Activated T-cell treated with anti-CD3 and anti-CD28 coated beads, Interleukin-2, amount 50 U/mL, for 72 hours (primary cell): ENCODE measurements at places on chromosomes 2 and 18.

GRCh38 chr2:215010390-215010789 is 128.0 kb downstream of the ABCA12 start:
- no peak for DNase-seq

GRCh38 chr2:157256626-157257025 is 879 bp upstream of the GALNT5 start:
- peak; percentile 70 for DNase-seq

- DNase-seq: no peak
Observed at GRCh38 chr18:75003039-75003438, 205.9 kb downstream of the PTGR3 start.

- DNase-seq: no peak
Observed at GRCh38 chr2:197450465-197450864, 2.9 kb upstream of the COQ10B start.

DNA sequence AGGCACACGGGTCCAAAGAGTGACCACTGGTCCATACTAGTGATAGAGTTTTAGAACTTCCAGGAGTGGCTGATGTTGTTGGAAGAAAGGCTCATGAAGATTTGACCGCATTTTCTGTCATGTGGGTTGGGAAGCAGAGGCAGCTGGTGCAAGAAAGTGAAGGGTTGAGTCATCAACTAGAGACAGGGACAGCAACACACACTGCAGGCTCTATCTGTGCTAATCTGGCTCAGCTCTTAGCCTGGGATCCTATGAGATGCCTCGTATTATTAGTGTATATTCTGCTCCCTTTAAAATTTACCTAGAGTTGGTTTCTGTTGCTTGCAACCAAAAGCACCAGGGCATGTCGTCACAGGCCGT is 2.5 kb upstream of the SH3RF3 start:
- DNase-seq: no peak

DNA sequence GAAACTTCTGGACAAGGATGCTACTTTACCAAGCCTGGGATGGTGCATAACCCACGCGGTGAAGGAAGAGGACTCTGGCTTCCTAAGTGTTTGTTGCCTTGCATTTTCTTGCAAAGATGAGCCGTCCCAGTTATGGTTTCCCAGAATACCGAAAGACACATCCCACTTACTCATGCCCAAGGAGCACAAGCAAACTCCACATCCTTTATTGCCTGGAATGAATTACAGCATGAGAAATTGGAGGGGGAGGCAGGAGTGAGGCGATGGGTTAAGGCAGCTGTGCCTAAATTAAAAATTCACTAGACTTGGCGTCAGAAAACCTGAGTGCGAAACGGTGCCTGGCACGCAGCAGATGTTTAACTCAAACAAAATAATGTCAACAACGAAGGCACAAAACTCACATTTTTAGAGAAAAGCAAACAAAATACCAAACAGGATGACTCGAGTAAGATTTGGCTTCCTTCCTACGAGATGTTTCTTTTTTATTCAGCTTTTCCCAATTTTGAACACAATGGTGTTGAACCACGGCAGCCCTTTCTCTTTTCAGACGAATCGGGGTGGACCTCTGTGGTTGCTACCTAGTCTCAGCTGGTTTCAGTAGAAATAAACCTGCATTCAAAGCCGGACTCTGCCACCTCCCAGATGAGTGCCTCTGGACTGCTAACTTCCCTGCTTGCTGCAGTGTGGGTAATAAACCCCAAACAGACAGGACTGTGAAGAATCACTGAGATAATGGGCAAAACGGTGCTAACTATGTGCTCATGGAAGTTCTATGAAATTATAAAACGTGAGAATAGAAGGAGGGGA is 100.3 kb upstream of the NCK2 start:
- DNase-seq: no peak

DNA sequence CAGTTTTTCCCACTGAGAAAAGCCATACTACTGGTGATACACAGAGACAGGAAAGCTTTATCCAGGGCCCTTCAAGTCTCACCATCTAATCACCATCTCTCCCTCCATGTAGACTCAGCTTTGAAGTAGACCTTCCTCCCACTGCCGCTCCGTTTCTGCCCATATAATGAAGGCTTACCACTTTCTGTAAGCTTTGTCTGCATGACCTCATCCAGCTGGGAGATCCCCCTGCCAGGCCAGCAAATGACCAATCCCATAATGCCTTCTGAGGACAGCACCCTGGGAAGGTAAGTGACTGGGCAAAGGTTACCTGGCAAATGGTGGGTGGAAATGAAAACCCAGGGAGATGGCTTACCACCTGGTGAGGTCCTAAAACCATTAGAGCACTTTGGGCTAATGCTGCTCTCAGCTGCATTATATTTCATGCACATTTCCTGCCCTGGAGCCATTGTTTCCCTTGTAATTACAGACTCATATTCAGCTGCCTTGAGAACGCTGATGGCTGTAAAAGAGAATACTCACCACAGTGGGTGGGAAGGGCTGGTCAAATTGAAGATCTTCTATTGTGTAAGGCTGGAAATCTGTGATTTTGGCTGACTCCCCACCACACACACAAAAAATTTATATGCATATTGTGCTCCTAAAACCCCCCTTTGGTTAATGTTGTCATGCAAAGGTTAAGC is 350.7 kb upstream of the SYT4 start:
- no peak for DNase-seq

DNA sequence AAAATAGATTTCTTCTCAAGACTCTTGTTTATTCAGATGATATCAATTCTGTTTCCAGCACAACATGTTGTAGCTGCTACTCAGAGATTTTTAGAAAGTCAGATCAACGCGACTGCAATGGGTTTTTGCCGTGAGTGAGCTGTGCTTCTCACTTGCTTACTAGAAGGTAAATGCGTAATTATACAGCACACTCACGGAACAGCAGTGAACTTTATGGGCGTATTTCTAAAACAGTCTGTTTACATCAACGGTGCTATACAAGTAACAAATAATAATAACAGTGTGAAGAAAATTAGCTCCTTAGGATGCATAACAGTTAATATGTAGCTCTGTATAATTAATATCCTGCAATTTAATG is 533.6 kb downstream of the RNF144A start:
- DNase-seq: no peak

DNA sequence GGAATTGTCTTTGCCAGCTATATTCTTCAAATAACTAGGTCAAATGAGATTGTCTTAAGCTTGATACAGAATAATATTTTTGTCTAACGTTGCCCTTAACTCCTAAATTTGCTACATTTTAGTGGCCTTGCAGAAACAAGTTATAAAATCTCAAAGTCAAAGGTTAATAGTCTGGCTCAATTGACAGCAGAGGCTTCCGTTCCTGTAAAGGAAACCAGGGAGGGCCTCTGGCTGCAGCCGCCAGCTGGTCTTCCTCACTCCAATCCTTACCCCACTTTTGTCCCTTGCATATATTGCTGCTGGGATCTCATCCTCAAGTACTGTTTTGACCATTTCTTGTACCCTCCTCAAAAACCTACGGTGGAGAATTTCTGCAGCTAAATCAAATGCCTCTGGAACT is 17.1 kb downstream of the CYB5A start:
- no peak for DNase-seq

GRCh38 chr2:193837111-193837738 is 1642.5 kb upstream of the TMEFF2 start:
- DNase-seq: no peak

DNA sequence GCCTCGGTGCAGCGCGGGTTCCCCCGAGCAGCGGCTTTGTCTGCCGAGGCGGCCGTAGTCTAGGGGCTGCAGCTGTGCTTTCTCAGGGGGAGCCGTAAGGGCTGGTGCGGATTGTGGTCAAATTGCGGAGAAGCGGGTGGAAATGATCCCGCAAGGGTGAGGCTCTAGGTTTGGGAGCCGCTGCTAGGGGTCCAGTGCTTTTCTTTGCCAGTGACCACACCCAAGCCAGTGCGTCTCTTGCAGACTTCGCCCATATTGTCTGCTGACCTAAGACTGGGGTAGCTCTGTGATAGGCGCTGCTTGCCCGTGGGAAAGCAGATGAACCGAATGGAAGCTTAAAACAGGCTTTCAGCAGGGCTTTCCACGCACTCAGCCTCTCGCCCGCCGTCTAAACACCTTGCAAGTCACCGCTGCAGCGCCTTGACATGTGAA is 2.1 kb downstream of the DPYSL5 start:
- no peak for DNase-seq
